Thymus (tissue), 14 donors: ENCODE measurements at places on chromosomes 1 and 21.

DNA sequence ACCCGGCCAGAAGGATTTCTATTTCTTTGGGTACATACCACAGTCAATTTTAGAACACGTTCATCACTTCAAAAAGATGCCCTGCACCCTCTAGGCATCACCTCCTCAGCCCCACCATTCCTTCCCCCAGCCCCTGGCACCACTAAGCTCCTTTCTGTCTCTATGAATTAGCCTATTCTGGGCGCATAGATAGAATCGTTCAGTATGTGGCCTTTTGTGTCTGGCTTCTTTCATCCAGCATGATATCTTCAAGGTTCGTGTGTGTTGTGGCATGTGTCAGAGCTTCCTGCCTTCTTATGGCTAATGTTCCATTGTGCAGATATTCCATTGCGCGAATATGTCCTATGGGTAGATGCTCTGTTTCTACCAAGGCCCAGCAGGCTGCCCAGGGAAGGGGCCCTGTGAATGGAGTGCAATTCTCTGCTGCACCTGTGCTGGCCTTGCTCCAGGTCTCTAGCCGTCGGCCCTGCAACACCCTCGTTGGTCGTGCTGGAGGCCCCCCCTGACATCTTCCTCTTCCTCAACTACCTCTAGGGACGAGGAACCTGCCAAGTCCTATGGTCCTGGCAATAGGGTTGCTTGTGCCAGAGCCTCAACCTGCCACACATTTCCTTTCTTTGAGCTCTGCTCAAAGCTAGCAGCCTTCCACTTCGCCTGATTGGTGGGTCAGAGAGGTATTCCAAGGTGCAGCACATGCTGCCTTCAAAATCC lies 113.5 kb downstream of the RIPK4 start:
- H3K27ac ChIP-seq, result no peak overlapping the region
- no peak overlapping the region for H3K4me3 ChIP-seq
- no peaks in the 10 kb centered on the region for H3K4me1 ChIP-seq
- H3K27me3 ChIP-seq, result peaks cover 18% of the 10 kb centered on the region

- H3K4me1 ChIP-seq, result no peaks in the 10 kb centered on the region
- H3K36me3 ChIP-seq, result no peaks in the 10 kb centered on the region
- H3K27me3 ChIP-seq, result no peaks in the 10 kb centered on the region
- no peak overlapping the region for H3K4me3 ChIP-seq
- DNase-seq, result no peak
Measured at GRCh38 chr1:52880206-52880605, 37.6 kb downstream of the ZYG11A start.

GRCh38 chr1:17527036-17527914 lies 12.2 kb upstream of the ARHGEF10L start:
- no peaks in the 10 kb centered on the region for H3K4me1 ChIP-seq
- peak overlapping the region; percentile 53 for H3K27ac ChIP-seq
- no peaks in the 10 kb centered on the region for H3K36me3 ChIP-seq
- no peak for DNase-seq
- H3K4me3 ChIP-seq, result no peak overlapping the region
- H3K27me3 ChIP-seq, result no peaks in the 10 kb centered on the region

DNA sequence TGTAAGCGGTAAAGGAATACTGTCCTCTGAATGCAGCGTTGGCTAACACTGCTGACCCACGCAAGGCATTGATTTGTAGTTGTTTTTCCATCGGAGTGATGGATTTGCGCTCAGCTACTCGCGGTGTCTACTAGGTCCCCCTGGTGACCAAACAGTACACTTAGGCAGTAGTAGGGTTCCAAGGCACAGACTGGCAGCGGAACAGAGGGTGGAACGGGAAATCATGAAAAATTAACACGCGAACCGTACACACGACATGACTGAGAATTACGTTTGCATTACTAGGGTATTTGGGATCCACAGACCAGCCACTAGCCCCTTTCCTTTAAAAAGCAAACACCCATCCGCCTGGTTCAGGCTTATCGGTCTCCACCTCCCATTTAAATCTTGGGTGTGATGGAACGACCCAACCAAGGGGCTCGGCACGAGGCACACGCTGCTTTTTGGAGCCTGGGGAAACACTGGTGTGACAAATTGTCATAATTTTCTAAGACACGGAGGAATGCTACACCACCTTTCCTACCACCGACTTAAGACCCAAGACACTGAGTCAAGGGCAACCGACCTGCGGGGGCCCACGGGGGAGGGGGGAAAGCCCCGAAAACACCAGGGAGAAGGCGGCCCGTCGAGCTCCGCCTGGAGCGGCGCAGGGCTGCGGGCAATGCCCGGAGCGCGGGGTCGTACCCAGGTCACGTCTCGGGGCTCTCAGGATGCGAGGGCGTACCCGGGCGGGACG lies 699 bp downstream of the DIPK1A start:
- no peak for DNase-seq
- no peaks in the 10 kb centered on the region for H3K36me3 ChIP-seq

DNA sequence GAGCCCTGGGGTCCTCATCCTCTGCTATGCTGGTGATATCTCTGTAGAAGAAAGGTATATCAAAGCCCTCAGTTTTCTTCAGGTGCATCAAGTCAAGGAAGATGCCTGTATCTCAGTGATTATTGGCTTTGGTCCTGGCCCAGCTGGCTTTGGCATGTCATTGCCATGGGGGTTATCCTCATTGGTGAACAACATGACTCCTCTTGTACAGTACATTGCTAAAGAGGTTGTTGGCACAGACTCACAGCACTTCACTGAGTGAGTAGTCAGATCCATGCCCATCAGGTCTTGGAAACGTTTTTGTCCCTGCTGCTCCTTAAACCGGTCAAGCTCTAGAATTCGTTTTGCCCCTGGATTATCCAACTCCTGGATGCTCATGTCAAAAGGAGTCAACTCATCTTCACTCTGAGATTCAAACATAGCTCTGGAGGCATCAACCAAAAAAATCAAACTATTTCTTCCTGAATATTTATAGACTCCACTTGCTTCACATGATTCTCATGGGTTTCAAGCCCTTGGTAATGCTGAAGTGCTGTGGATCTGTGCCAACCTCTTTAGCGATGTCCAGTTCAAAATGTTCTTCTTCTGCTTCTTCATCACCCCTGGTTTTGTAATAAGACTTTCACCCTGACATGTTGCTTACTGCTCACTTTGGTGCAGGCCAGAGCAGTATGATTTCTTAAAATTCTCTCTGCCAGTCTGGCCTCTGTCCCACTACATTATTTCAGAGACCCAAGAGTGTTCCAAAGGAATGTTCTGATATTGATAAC lies 43.0 kb upstream of the RAB3GAP2 start:
- no peaks in the 10 kb centered on the region for H3K27me3 ChIP-seq
- no peak overlapping the region for H3K27ac ChIP-seq
- H3K36me3 ChIP-seq, result no peaks in the 10 kb centered on the region
- H3K4me3 ChIP-seq, result no peak overlapping the region

DNA sequence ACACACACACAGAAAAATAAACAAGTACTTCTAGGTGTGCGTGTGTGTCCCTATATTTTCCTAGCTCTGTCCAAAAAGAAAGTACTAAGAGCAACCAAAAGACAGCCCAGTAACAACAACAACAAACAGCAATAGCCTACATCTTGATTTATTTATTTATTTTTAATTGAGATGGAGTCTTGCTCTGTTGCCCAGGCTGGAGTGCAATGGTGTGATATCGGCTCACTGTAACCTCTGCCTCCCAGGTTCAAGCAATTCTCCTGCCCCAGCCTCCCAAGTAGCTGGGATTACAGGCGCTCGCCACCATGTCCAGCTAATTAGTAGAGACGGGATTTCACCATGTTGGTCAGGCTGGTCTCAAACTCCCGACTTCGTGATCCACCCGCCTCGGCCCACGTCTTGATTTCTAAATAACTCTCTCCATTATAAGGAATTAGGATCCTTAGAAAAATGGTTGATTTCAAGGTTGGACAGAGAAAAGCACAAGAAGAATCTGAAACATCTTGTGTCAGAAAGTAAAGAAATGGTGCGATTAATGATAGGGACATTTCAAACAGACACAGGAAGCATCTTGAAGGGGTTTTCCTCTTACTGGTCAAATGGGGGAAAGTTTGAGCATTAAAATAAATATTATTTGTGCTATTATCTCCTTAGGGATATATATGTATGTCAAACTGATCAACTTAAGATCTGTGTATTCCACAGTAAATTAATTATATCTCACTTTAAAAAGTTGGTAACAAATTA lies 59.4 kb downstream of the ARID4B start:
- no peaks in the 10 kb centered on the region for H3K4me1 ChIP-seq
- H3K36me3 ChIP-seq, result no peaks in the 10 kb centered on the region
- H3K27ac ChIP-seq, result no peak overlapping the region
- H3K4me3 ChIP-seq, result no peak overlapping the region

DNA sequence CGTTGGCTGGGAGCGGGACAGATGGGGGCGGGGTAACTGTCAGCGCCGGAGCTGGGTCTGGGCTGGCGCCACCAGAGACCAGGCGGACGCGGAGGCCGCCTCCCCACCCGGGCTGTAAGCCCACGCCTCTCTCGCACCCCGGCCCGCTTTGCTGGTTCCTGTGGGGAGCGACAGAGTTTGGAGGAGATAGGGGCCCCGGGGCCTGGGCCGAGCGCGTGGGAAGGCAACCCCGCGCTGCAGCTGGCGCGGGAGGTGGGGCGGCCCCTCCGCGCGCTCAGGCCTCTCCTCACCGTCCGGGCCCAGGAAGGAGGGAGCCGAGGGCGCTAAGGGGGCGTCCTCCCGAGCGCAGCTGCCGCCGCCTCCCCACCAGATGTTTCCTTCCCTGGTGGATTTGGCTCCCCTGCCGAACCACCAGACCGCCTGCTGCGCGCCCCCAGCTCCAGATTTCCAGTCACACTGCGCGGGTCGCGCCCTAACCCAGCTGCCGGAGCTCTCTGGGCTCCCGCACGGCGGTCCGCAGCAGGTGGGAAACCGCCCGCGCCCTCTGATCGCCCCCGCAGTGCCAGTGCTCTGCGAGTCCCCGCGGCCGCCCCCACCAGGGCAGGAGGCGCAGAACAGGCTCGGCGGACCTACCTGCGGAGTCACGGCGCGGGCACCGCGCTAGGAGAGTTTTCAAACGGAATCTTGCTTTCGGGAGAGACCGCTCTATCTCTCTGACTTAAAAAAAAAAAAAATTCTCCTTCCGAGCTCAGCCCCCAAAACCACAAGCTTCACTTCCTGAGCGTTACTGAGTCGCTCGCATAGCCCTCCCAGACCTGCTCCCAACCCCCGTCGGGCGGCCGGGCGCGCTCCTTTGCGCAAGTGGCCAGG lies 1.1 kb downstream of the GFI1 start:
- peak overlapping the region; percentile 94 for H3K27ac ChIP-seq
- peaks cover 18% of the 10 kb centered on the region for H3K4me1 ChIP-seq
- H3K36me3 ChIP-seq, result peaks cover 7% of the 10 kb centered on the region
- H3K4me3 ChIP-seq, result peak overlapping the region; percentile 95
- peaks cover 51% of the 10 kb centered on the region for H3K27me3 ChIP-seq

DNA sequence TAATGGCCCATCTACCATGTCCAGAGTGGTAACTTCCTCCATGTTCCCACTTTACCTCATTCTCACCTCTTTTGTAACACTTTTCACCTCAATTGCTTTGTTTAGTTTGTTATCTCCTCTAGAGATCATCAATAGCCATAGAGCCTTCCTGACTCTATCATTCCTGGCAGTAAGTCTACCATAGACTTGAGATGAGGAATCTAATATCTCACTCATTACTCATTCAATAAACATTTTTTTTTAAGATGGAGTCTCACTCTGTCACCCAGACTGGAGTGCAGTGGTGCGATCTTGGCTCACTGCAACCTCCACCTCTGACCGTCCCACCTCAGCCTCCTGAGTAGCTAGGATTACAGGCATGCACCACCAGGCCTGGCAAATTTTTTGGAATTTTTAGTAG lies 7.1 kb downstream of the NMNAT2 start:
- no peaks in the 10 kb centered on the region for H3K36me3 ChIP-seq
- H3K4me3 ChIP-seq, result no peak overlapping the region
- H3K4me1 ChIP-seq, result no peaks in the 10 kb centered on the region
- no peak overlapping the region for H3K27ac ChIP-seq
- DNase-seq, result no peak
- H3K27me3 ChIP-seq, result peaks cover 12% of the 10 kb centered on the region

GRCh38 chr1:217857061-217857460 lies 225.9 kb downstream of the SPATA17 start:
- H3K36me3 ChIP-seq, result no peaks in the 10 kb centered on the region
- H3K4me3 ChIP-seq, result no peak overlapping the region
- no peaks in the 10 kb centered on the region for H3K4me1 ChIP-seq
- DNase-seq, result no peak
- no peaks in the 10 kb centered on the region for H3K27me3 ChIP-seq
- H3K27ac ChIP-seq, result no peak overlapping the region

DNA sequence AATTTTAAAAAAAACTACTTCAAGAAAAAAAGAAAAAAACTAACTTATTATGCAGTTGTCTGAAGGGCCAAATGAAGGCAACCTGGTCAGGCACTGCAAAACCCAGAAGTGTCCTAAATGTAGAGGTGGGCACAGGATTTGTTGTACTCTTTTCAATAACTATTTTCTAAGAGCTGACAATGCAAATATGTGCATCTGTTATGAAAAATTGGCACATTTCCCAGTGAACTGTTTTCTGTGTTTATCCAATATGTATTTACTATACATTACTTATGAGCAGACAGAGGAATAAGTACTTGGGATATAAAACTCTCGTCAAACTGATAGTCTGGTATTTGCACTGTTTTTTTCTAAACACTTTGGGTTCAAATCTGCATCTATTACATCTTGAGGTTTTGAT lies 188.0 kb upstream of the C21orf91 start:
- H3K36me3 ChIP-seq, result no peaks in the 10 kb centered on the region
- no peak for DNase-seq
- H3K27me3 ChIP-seq, result no peaks in the 10 kb centered on the region

DNA sequence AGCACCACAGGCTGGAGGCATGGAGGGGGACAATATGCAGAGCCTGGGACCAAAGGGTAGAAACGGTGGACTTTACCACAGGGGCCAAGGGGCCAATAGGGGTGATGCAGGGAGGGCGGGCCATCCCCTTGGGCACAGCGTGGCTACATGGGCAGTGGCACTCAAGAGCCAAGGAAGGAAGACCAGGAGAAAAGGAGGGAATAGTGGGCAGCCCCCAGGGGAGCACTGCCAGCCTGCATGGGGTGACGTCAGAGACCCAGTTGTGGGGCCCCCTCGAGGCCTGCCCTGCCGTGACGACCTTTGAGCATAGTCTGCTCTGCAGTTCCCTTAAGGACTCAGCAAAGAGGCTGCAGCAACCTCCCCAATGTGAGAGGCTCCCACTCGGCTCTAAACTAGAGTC lies 95.5 kb upstream of the TMPRSS2 start:
- DNase-seq, result no peak
- H3K27ac ChIP-seq, result no peak overlapping the region
- H3K4me3 ChIP-seq, result no peak overlapping the region
- no peaks in the 10 kb centered on the region for H3K4me1 ChIP-seq
